ENCODE measurements at places on chromosomes 1 and 21.

- peak; percentile 5 for DNase-seq
Observed at GRCh38 chr1:235783148-235783776, 83.4 kb downstream of the LYST start.

GRCh38 chr1:177659281-177659680 lies 310.6 kb downstream of the SEC16B start:
- no peak for DNase-seq

- DNase-seq = no peak
Observed at GRCh38 chr1:912740-913301, 10.9 kb upstream of the SAMD11 start.

- no peak for DNase-seq
Observed at GRCh38 chr1:157101149-157101548, 1.5 kb upstream of the ETV3L start.

DNA sequence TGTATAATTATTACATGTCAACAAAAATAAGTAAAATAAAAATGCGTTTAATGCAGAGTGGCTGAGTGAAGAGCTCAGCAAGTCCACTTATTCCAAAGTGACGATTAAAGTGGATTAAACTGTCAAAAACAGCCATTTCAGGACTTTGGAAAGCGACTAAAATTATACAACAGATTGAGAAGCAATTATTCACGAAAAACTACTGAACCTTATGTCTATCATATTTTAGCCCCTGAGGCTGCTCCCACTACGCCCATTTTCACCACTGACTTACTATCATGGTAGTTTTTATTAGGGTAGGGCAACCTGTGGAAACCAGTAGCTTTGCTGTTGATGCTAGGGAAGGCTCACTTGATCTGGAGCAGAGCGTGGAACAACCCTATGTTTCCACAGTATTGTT lies 114.3 kb upstream of the GPR52 start:
- DNase-seq = no peak

All from cerebellar nuclear complex (tissue), 1 donor.